ENCODE measurements at places on chromosomes 7 and 10.

GRCh38 chr10:120517881-120518484, 61.0 kb downstream of the PLPP4 start:
- no peak for DNase-seq

GRCh38 chr10:118470470-118470869, 125.0 kb downstream of the PRLHR start:
- no peak for DNase-seq

DNA sequence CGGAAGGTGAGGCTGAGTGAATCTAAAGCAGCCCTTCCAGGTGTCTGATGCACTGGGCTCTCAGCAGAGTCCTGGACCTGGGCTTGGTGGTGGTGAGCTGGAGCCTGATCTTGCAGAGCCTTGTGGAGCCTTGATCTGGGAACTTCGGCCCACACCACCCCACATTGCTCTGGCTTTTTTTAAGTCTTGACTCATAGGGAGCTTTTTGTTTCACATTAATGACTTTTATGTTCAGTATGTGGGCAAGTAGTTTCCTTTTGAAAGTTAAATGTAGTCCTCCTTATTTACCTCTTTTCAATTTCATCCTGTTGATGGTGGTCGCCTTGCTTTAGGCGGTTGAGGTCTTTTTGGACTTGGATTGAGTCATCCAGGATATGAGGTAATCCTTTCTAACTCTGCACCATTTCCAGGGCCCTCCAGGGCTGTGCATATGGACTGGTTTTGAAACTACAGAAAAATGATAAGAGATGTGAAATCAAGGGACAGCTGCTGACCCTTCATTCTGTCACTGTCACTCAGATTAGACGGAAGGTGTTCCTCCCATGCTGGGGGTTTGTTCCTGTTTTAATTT, 2.9 kb upstream of the NRAP start:
- no peak for DNase-seq

DNA sequence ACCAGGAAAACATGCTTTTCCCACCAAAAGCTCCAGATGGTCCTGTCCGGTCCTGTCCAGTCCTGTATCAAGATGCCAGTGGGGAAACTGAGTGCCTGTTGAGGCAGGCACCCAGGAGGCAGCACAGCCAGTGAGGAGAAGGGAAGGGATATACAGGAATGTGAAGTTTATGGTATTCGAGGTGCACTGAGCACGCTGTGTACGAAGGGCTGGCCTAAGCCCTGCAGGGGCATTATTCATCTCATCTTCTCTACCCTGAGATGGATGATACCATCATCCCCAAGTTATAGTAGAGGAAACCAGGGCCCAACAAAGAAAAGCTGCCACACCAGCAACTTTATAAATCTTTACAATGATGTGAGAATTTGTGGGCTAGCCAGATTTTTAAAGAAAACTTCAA, 23.4 kb upstream of the FXYD4 start:
- DNase-seq, result no peak

DNA sequence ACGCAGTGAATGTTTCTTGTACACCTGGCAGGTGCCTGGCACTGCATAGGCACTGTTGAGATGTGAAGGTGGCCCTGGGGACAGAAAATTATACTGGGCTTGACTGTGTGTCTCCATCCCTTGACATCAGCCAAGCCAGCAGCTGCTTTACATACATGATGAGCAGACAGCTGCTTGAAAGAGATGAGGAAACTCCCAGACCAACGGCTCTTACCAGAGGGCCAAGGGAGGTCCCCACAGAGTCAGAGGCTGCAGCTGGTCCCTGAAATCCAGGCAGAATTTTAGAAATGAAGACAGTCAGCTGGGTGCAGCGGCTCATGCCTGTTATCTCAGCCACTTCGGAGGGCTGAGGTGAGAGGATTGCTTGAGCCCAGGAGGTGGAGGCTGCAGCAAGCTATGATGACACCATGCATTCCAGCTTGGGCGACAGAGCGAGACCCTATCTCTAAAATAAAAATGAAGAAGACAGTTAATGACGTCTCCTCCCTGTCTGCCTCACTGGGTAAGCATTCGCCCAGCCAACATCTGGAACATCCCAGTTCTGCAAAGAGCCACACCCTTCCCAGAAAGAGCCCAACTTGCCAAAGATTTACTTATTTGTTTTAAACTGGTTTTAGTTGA, 17.6 kb downstream of the LIMK1 start:
- DNase-seq, result peak; percentile 66

DNA sequence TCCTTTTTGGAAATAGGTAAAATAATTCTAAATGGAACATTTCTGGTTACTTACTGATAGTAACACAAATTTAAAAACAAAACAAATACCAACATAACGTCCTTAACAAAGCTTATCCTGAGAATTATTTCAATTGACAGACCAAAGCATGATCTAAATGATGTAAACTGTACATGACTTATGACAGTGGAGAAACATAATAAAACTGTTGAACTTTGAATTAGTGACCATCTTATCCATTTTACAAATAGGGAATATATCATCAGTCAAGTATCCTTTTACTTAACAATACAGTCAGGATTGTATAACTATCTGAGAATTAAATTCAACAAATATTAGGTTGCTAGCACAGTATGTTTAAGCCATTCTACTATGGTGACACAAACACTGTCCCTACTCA, 2.4 kb downstream of the IPMK start:
- DNase-seq, result no peak

DNA sequence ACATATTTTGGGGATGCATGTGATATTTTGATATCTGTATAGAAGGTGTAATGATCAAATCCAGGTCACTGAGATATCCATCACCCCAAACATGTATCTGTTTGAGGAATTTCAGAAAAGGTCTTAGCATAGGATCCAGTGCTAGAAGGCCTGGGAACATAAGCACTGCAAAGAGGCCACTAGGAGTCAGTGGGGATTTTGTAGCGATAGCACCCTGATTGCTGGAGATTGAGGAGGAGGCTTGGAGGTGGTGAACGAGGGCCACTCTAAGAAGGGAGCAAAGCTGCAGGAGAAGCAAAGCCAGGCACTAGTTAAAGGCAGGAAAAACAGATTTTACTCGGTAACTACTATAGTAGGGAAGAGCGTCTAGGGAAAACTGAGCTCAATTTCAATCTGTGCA, 324.0 kb downstream of the LHFPL3 start:
- DNase-seq, result no peak

DNA sequence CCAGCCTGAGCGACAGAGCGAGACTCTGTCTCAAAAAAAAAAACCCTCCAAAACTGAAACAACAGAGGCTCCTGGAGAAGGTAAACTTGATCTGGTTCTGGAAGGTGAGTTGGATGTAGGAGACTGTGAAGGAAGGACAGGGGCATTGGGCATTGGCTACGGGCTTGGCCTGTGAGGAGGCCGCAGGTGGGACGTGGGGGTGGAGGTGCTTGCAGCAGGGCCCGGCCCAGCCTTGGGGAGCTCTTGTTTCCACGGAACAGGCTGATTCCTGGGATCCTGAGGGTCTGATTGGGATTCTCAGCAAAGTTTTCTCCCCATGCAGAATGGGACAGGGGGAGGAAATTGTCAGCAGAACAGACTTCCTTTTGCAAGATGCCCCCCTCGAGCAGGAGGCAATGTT, 30.6 kb downstream of the IL15RA start:
- no peak for DNase-seq

- DNase-seq, result no peak
These were observed 599.0 kb downstream of the SORCS1 start for GRCh38 chr10:106565546-106565945.

GRCh38 chr10:120205368-120206018, 251.5 kb upstream of the PLPP4 start:
- DNase-seq, result no peak

GRCh38 chr7:131506597-131506996, 49.8 kb downstream of the PODXL start:
- no peak for DNase-seq

DNA sequence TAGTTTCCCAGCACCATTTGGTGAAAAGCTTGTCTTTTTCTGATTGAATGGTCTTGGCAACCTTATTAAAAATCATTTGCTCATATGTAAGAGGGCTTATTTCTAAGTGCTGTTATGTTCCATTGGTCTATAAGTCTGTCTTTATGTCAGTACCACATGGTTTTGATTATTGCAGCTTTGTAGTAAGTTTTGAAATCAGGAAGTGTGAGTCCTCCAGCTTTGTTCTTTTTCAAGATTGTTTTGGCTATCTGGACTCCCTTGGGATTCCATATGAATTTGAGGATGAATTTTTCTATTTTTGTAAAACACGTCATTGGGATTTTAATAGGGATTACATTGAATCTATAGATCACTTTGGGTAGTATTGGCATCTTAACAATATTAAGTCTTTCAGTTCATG, 5.4 kb downstream of the KIF11 start:
- no peak for DNase-seq

- no peak for DNase-seq
These were observed 182.3 kb upstream of the IMMP2L start for GRCh38 chr7:111744501-111745155.

DNA sequence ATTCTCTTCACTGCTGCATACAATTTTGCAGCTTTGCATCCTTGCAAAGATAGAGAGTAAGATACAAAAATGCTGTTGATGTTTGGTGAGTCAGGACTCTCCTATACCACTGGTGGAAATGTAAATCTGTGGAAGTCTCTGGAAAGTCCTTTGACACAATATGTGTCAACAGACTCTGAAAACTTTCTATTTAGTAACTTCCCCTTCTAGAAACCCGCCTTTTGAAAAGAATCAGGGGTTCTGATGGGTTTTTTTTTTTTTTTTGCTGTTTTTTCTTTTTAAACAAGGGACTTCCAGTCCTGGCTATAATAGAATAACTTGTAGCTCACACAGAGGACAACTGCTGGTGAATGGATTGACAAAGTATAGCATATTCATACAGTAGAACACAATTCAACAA, 16.4 kb downstream of the NOD1 start:
- DNase-seq, result no peak

GRCh38 chr7:27191161-27191731, 6.2 kb upstream of the HOXA11 start:
- DNase-seq, result no peak
